ENCODE measurements at places on chromosomes 13 and 19.

GRCh38 chr19:27684293-27684692, 1528.7 kb downstream of the UQCRFS1 start:
- no peak for DNase-seq

GRCh38 chr13:95754069-95754468, 77.1 kb downstream of the DNAJC3 start:
- DNase-seq = no peak

DNA sequence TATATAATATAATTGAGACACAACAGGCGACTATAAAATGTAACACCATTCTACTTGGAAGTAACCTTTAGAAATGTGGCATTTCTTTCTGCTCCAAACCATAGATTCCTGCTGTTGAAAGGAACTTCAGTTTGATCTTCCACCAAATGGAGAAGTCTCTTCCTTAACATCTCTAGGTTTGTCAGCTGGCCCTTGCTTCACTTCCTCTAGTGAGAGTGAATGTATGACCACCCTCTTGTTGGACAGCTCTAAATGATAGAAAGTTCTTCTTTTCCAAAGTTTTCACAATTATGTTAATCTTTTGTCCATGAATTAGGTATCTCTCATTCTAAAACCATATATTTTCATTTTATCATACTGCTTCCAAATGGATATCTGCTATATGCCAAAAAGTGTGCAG, 13.8 kb upstream of the COG6 start:
- no peak for DNase-seq

DNA sequence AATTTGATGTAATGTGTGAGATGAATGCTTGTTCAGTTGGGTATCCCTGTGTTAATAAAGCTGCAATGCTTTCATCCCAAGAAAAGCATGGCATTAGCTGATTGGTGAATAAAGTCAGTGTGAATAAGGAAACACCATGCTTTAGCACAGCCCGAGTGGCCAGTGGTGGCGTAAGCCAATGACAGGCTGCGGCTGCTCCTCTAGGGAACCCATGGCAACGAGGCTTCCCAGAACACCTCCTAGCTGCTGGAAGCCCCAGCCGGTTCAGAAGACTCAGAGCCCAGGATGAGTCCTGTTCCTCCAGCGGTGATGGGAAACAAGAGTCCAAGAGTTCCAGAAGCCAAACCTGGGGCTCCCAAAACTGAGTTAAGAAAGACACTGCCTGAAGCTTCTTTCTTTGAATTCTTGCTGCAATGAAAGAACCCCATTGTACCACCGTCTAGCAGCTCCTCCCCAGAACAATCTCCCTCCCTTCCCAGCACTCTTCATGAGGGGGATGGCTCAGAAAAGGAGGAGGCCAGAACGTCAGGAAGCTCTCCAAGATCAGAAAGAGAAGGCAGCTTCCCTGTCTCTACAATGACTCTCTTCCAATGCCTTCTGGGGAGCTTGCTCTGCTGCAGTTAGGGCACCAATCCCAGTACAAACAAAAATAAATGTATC, 58.2 kb downstream of the TSHZ3 start:
- no peak for DNase-seq

DNA sequence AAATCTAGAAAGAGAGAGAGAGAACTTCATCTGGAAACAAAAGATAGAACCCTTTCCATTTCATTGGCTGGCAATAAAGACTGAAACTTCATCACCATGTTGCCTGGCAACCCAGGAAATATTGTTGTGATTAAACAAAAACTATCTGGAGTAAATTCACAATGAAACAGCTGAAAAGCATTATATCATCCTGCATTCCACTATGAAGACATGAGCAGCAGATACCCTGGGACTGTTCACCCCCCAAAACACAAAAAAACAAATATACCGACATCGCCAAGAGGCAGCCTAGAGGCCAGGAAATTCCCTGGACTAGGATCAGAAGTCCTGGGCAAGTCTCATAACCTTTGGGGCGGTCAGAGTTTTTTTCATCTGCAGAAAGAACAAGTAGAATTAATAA, 158.3 kb downstream of the FOXO1 start:
- no peak for DNase-seq

GRCh38 chr13:44629465-44630183, 53.5 kb upstream of the TSC22D1 start:
- no peak for DNase-seq

GRCh38 chr19:40380199-40381037, 9.6 kb downstream of the HIPK4 start:
- DNase-seq = no peak

DNA sequence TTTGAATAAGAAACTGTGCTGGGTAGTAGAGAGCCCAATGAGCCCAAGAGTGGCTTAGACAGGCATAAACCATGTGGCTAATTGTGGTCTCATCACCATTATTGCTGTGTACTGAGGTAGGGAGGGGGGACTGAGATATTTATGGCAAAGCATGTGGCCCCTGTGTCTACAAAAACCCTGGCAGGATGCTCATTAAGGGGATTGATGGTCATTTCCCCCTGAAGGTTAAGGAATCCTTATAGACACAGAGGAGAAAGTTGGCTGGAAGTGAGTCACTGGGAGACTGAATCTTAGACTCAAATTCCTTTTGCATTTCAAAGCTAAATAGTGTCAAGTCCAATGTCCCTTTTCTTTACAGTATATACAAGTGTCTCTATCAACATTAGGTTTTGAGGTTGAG, 9.8 kb upstream of the DACT3 start:
- no peak for DNase-seq

GRCh38 chr13:40153516-40153915, 498.1 kb downstream of the COG6 start:
- DNase-seq = no peak

DNA sequence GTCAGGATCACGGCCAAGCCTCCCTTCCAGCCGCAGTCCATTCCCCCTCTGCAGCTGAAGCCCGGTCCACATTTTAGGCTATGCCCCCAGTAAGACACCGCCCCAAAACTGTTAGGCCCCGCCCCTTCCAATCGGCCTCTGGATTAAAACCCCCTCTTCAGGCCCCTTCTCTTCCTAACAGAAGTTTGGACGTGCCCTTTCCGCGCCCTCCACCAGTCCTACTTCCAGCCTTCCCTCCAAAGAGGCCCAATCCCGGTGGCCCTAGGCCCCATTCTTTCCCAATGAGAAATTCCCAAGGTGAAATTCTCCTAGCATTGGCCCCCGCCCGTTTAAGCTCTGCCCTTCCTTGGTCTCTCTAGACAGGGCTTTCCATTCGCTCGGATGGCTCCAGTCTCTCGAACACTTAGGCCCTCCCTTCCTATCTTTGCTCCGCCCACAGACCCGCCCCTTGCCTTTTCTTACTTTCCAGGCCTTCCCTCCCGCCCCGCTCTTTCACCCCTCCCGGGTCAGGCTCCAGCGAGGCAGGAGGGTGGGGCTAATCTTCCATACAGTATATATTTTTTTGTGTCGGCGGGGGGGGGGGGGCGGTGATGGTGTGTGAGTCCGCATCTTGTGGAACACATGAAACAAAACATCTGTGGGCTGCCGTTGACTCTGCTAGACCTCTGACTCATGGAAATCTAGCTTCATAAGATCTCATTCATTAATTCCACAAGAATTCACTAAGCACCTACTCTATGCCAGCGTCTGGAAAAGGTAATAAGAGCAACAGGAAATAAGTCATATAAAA, 13.6 kb downstream of the LTBP4 start:
- peak; percentile 55 for DNase-seq

DNA sequence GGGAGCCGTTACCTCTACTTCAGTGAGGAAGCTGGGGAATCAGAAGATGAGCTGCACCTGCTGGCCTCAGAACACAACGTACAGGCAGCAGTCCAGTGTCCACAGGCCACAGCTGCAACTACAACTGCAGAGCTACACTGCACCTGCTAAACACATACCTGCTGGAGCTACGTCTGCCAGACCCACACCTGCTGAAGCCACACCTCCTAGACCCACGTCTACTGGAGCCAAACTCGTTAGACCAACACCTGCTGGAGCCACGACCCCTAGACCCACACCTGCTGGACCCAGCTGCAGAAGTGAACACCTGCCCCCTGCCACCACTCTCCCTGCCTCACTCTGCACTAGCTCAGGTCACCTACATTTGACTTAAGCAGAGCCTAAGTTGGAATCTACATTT, 169.9 kb downstream of the USP12 start:
- DNase-seq = no peak

GRCh38 chr19:1767464-1767933, 14.2 kb downstream of the ONECUT3 start:
- DNase-seq = peak; percentile 35

GRCh38 chr19:46471116-46471733, at the start of gene PNMA8A:
Gene PNMA8A (minus strand): TSS chr19:46471563. CDS start chr19:46471035, 528 bp downstream.
- DNase-seq = no peak

- no peak for DNase-seq
These were observed 44.3 kb upstream of the N4BP2L1 start for GRCh38 chr13:32472194-32472621.

DNA sequence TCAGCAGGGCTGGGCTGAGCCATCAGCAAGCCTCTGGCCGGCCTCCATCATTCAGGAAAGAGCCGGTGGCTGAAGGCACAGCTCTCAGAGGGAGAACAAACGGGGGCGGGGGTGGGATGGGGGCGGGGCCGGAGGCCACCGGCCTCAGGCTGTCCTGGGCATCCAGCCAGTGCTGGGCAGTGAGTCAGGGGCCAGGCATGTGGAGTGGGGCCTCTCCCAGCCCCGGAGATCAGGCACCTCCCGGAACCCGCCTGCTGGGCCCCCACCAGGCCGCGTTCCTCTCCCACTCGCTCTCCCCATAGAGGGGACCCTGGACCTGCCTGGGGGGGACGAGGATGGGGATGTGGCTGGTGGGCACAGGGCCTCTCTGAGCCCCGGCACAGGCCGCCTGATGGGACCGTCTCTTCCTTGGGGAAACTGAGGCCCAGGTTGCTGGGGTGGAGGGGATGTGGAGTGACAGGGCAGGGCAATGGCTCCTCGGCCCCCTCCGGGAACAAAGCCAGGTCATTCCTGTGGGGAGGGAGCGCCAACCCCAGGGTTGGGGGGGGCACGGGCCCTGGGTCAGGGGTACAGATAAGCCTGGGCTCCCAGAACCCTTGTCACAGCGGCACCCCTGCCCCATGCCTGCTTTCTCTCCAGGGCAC, 12.9 kb downstream of the SPC24 start:
- no peak for DNase-seq

- no peak for DNase-seq
These were observed 2.6 kb downstream of the GARRE1 start for GRCh38 chr19:34256835-34257558.

GRCh38 chr13:94329277-94329676, 150.2 kb downstream of the DCT start:
- no peak for DNase-seq

DNA sequence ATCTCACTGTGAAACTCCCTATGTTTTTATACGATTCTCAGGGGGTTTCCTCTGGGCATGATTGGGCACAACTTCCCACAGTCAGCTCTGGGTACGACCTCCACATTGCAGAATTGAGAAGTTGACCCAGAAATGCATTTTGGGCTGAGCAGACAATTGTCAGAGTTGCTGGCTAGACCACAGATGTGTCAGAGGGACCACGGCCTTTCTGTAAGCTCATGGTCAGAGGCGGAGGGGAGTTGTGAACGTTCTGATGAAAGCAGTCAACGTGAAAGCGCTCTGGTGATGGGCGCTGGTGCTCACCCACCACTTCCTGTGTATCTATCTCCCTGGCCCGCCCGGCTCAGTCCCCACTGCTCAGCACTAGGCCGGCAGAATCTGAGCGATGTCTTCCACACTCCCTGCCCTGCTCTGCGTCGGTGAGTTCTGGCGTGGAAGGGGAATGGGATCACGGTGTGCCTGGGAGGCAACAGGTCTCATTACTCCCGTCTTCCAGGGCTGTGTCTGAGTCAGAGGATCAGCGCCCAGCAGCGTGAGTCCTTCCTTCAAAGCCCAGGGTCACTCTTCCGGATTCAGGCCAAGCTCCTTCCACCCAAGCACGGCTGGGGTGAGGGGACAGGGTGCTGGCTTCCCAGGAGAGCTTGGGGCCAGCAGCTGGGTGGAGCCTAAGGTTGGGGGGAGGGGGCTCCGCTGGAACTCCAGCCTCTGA, at the start of gene NCR1:
TSS of gene NCR1 (plus strand) at position 346 of the 709 bp plus-strand sequence. CDS start at position 386, 40 bp downstream.
- no peak for DNase-seq

GRCh38 chr19:38564981-38565690, 52.6 kb downstream of the MAP4K1 start:
- peak; percentile 4 for DNase-seq

DNA sequence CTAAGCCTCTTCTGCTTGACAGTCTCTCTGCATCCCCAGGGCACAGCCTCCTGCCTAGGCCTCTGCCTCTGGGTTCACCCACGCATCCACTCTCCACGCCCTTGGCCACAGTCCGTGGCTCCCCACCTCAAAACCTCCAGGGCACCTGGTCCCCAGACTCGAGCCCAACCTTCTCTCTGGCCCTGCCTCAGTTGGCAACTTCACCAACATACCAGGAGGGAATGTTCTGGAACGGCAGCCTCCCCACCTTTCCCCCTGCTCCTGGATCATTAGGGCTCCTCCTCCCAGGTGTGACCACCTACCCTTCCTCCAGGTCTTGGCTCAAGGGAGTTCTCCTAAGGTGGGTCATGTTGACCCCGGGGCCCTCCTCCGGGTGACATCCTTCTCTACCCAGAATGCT, 69.1 kb downstream of the SOX1 start:
- DNase-seq = no peak

DNA sequence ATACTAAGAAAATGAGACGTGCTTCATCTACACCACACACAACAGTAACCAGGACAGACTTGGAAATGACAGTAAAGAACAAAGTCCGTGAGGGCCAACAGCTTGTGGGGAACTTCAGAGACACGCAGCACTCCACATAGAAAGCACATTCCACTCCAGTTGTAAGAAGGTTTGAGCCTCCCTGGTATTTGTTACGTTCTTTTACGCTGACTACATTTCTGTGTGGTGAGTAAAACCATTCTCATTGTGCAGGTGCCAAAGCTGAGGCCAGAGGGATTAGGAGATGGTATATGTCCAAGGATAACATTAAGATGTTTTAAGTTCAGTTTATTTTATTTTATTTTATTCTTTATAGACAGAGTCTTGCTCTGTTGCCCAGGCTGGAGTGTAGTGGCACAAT, 1189.9 kb downstream of the UQCRFS1 start:
- DNase-seq = no peak

DNA sequence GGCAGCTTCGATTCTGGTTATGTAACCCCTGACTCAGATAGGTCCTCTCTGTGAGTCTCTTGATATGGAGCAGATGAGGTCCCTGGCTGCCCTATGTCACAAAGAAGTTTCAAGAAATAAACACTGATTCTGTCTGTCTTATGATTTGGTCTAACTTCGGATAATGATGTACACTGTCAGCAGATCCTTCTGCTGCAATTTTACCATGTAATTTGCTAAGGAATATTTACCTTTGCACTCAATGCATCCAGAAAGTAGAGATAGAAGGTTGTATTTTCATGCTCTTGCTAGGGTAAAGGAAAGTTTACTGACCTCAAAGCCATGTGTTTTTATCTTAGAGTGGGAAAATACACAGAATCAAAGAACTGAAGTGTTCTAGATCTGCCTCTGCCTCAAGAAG, 98.2 kb downstream of the KLF5 start:
- DNase-seq = no peak

DNA sequence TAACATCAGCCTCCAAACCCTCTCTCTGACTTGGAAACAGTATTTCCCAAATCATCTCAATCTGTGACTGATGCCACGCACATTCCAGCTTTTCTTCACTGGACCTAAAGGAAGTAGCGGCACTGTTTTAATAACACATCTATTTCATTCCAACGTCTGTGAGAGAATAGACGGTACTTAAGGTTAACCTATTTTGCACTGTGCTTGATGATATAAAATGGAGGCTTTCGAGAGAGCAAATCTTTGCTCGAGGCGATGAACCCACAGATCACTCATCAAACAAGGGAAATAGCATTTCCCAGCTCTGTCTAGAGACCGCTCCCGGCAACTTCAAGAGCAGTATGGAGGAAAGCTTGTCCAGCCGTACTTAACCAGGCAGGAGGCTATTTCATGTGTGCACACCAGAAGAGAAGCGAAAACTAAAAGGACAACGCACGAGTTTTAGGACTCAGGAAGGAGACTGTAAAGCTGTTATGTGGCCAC, 2.9 kb downstream of the UBL3 start:
- no peak for DNase-seq
